ENCODE measurements at places on chromosomes 13 and 19.

DNA sequence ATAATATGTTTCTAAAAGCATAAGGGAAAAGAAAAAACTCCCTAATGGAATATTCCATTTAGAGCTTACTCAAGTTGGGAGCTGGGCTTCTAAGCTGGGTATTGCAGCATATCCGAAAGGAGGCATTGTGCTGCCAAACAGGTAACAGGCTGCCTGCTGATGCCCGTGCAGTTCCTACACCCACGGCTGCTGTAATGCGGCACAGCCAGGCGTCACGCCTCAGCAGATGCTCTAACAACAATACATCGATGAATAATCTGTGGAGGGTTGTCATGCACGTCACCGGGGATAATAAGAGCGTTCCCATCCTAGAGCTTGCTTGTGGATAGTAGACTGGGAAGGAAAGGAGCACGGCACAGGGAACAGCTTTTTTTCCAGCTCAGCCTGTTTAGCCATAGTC, 1582.1 kb upstream of the SLC10A2 start:
- no peak for DNase-seq

GRCh38 chr19:17989425-17990094, 18.4 kb upstream of the ARRDC2 start:
- DNase-seq = no peak

GRCh38 chr19:38799104-38799503, 10.1 kb downstream of the LGALS7B start:
- no peak for DNase-seq

GRCh38 chr19:54949412-54949811, 2.1 kb upstream of the NLRP7 start:
- DNase-seq = no peak

- DNase-seq = no peak
These were observed 2.2 kb downstream of the GNA11 start for GRCh38 chr19:3096267-3096901.

- no peak for DNase-seq
These were observed 83.3 kb upstream of the PCDH8 start for GRCh38 chr13:52931539-52932431.

DNA sequence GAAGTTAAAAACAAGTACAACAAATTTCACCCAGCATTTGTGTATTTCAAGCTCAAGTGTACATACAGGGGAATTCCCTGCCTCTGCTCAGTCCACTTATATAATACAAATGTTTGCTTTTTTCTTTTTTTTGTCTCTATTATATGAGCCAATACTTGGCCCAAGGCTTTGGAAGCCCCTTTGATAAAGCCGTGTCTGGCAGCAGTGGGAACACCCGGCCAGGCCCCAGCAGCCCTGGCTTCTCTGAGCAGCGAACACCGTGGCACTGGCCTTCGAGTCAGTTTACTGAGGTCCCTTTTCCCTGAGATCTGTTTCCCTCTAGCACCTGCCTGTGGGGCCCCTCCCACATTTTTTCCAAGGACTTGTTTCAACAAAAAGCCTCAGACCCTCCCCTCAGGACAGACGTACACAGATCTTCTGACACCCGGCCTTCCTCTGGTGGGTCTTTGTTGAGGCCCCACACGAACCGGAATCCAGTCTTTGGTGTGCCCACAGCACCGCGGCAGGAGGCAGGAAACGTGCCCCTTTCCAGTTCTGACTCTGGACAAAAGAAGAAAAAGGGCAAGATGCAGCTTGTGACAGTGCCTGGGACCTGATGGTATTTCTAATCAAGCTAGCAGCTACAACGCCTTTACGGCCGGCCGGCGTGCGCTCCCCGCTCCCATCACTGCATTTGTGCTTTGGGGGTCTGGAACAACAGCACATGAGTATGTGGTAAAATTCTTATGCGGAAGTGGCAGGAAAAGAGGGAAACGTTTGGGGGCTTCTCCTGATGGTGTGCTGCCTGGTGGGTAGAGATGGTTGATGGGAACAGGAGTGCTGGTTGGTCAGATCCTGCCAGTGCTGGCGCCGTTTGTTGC, 13.8 kb downstream of the SIPA1L3 start:
- no peak for DNase-seq

- no peak for DNase-seq
These were observed 130.2 kb downstream of the MIPEP start for GRCh38 chr13:23758798-23759527.

- no peak for DNase-seq
These were observed 2.4 kb downstream of the THAP8 start for GRCh38 chr19:36051637-36052036.

GRCh38 chr13:45807520-45808099, 43.9 kb downstream of the SIAH3 start:
- DNase-seq = peak; percentile 17

GRCh38 chr13:50509771-50510441, 333.6 kb downstream of the DLEU7 start:
- DNase-seq = no peak

GRCh38 chr13:94050686-94051085, 428.8 kb downstream of the DCT start:
- DNase-seq = no peak

GRCh38 chr13:59776924-59777690, 386.6 kb downstream of the DIAPH3 start:
- no peak for DNase-seq

GRCh38 chr13:111058796-111059506, 56.2 kb upstream of the ARHGEF7 start:
- no peak for DNase-seq

- peak; percentile 46 for DNase-seq
These were observed 3.0 kb upstream of the COX6B1 start for GRCh38 chr19:35644987-35645679.

DNA sequence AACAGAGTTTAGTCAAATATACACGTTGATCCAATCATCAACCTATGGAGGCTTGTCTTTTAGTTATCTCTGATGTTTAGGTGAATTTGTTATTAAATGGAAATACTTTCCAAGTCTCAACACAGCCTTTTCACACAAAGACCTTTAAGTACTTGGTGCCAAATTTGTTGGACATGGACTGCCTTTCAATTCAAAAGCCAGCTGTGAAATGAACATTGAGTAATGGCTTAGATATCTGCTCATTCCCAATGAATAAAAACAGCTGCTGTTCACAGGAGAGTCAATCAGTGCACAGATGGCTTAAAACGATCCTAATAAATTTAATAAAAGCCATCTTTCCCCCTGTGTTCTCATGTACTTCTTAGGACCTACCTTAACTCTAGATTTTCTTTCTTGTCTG, 19.9 kb upstream of the DHRS12 start:
- no peak for DNase-seq

GRCh38 chr19:14127929-14128509, 8.4 kb downstream of the ASF1B start:
- no peak for DNase-seq

DNA sequence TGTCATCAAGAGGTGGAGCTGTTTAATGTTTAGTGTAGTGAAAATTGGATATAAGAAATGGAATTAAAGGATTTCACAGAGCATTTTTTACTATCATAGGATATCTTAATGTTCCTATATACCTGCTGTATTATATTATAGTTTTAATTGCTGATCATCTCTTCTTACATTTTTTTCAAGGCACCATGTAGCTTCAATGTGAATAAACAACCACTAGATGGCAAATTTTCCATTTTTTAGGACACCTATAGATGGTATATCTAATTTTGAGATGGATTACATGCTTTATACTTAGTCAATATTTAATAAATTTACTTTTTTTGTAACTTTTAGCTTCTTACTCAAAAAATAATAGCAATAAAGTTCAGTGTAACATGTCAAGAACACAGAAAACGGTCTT, 9.0 kb upstream of the ATXN8OS start:
- no peak for DNase-seq

DNA sequence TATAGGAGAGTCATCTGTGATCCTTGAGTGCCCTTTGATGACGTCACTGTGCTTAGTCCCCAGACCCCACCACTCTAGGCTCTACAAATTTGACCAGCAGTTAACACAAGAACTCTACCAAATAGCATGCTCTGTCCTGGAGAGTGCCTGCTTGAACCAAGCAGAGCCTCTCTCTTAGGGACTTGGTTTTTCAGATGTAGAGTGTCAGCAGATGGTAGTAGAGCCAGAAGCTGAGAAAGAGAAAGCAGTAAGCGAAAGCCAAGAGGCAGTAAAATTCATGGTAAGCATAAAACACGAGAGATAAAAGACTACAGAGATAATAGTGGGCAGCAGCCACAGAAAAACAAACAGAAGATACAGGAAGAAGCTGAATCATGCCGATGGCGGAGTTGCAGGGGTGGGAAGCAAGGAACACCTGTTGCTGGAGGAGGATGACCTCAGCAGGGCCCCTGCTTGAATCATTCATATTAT, 193.3 kb downstream of the SLC7A1 start:
- no peak for DNase-seq
